ENCODE measurements at places on chromosomes 12 and 14.

- DNase-seq: no peak
Measured at GRCh38 chr12:19946550-19946949, 421.8 kb upstream of the PDE3A start.

- DNase-seq: no peak
Measured at GRCh38 chr12:120239776-120240494, 25.6 kb downstream of the PXN start.

- no peak for DNase-seq
Measured at GRCh38 chr12:77949943-77950342, 119.2 kb downstream of the NAV3 start.

DNA sequence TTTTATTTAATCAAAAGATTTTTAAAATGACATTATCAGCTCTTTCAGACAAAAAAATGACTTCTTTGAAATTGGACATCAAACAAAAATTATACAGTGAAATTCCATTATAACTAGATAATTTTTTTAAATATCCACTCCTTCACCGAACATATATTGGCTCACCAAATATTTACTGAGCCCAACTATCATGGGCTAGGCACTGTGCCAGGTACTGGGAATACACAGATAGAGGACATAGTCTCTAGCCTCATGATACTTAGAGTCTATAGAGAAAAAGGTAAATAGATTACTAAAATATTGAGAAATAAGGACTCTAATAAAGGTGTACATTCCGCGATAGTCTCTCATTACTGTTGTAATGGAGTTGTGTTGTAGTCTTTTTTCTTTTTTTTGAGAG is 219.9 kb downstream of the SEC23A start:
- no peak for DNase-seq

- DNase-seq: no peak
Measured at GRCh38 chr14:21556378-21557083, 23.3 kb downstream of the OR10G3 start.

GRCh38 chr14:33377596-33378390 is 439.1 kb downstream of the NPAS3 start:
- DNase-seq: no peak

- DNase-seq: no peak
Measured at GRCh38 chr14:68741477-68741791, 51.4 kb downstream of the ZFP36L1 start.

DNA sequence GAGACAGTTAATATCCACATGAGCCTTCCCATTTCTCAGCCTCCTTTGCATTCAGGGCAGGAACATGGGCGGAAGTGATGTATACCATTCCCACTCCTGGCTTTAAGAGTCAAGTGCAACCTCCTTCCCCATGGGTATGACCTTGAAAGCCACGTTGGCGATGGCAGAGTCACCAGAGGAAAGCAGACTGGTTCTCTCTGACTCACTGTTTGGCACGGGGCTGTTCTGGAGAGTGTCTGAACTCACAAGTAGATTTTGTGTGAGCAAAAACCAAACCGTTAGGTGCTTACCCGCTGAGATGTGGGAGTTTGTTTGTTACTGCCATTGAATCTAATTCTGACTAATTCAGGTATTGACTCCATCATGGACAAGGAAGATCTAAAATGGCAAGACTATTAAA is 36.7 kb upstream of the PZP start:
- peak; percentile 76 for DNase-seq
